ENCODE measurements at places on chromosomes 4 and X.

DNA sequence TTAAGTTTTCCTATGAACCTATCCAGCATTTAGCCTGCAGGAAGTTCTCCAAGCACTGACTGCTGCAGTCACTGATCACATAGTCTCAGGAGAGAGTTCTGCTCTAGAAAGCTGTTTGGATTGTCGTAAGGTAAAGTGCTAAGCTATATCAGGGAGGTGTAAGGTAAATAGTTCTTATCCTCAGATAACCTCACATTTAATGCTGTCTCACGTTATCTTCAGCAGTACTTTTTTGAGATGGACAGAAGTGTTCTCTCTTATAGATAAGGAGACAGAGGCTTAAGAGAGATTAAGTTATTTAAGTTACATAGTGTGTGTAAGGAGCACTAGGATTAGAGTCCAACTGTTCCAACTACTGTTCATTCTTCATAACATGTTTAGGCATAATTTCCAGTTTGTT is 77.9 kb downstream of the STIM2 start:
- no peak for DNase-seq

DNA sequence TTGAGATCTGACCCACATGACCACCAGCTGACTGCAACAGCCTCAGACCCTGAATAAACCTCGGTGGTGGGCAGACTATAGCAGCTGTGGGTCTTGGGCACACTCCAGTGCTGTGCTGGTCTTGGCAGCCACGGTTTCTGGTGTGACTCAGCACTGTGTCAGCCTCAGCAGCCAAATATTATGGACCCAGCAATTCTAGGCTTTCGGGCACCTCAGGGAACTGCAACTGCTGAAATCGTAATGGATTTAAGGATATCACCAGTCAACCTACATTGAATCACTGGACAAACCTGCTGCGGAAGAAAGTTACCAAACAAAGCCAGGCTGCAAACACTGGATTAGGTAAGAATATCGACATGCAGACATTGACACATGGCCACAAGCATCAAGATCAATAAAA is 10.5 kb upstream of the UBE2NL start:
- no peak for DNase-seq

GRCh38 chrX:41518127-41518840 is 71.1 kb downstream of the NYX start:
- no peak for DNase-seq

- DNase-seq = no peak
Measured at GRCh38 chr4:3107271-3107670, 32.8 kb downstream of the HTT start.

GRCh38 chrX:48601741-48602394 is 4.6 kb downstream of the WDR13 start:
- DNase-seq = no peak

- peak; percentile 34 for DNase-seq
Measured at GRCh38 chr4:159946983-159947615, 844.2 kb downstream of the RAPGEF2 start.

DNA sequence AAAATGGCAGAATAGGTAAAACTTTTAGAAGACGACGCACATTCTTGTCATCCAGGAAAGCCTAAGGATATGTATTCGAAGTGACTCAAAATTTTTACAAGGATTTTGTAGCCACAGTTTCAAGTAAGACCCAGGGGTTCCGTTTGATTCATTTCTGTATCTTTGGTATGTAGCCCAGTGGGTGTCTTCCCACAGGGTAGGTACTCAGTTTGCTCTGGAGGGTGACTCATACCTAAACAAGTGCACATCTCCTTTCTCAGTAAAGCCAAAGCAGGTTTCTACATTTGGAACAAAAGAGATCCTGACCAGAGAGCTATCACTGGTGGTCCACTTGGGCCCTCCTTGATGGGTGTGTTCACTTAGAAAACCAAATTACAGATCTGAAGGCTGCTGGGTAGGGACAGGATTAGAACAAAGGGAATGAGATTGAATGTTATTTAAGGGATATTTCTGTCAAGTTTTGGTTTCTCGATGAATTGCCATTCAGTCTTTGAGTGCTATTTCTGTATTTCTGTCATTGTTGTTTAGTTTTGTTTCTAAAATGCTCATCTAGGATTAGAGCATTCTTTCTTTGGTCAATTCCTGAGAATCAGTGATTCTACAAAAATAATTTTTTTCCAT is 56.1 kb downstream of the PLS3 start:
- peak; percentile 31 for DNase-seq

GRCh38 chr4:142473960-142474338 is 372.2 kb downstream of the INPP4B start:
- no peak for DNase-seq

- DNase-seq = no peak
Measured at GRCh38 chr4:25916870-25917269, 2.9 kb downstream of the SMIM20 start.

- DNase-seq = no peak
Measured at GRCh38 chr4:121191361-121191760, 27.2 kb upstream of the TNIP3 start.

DNA sequence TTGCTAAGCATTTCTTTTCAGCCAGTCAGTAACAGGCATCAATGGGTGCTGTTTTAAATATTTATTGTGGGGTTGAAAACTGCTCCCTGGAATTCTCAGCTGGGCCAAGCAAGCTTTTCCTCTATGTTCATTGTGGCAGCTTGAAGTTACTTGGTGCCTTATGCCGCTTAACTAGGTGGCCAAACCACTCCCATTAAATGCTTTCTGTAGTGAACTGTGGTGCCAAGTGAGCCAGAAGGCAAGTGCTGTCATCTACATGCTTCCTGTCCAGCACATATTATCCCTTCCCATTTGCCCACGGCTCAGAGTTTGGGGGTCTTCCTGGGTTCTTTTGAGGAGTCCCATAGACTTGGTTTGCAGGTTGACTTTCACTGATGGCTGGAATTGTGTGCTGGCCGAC is 64.8 kb downstream of the TAB3 start:
- no peak for DNase-seq

- DNase-seq = no peak
Measured at GRCh38 chr4:139470295-139470694, 16.4 kb downstream of the RAB33B start.

DNA sequence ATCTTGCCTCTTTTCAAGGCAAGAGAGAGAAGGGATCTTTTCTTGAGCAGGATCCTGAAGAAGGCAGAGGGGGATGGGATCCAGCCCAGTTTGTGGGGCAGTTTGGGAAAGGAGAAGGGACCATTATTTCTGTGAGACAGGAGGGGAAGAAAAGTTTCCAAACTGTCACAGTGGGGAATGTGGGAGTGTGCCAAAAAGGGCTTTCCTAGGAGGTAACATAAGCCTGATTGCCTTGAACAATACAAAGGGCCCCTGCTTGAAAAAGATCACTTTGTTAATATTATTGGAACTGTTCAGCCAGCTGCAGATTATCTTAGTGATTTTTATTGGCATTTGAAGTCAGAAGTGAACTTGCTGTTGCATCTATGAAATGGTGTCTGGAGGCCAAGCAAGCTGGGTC is 55.2 kb downstream of the MTM1 start:
- DNase-seq = no peak

DNA sequence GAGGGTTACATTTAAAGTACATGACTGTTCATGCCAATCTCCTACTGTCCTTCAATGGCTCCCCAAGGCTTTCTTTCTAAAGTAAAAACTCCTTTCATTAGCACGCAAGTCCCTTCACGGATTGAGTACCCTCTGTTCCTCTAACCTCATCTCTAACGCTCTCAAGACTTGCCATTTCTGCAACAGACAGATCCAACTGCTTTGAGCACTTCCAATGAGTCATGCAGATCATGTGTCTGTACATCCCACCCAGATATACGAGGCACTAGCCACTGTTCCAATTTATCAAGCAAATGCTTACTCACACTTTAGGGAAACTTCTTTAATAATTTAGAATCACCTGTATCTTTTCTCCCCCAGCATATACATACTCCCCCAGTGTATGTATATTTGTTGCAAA is 332.5 kb upstream of the ZFP42 start:
- DNase-seq = no peak

- no peak for DNase-seq
Measured at GRCh38 chrX:47214435-47215077, 3.9 kb upstream of the CDK16 start.

GRCh38 chr4:61298178-61298740 is 98.1 kb downstream of the ADGRL3 start:
- no peak for DNase-seq

- peak; percentile 77 for DNase-seq
Measured at GRCh38 chr4:145285928-145286327, 105.5 kb upstream of the OTUD4 start.

DNA sequence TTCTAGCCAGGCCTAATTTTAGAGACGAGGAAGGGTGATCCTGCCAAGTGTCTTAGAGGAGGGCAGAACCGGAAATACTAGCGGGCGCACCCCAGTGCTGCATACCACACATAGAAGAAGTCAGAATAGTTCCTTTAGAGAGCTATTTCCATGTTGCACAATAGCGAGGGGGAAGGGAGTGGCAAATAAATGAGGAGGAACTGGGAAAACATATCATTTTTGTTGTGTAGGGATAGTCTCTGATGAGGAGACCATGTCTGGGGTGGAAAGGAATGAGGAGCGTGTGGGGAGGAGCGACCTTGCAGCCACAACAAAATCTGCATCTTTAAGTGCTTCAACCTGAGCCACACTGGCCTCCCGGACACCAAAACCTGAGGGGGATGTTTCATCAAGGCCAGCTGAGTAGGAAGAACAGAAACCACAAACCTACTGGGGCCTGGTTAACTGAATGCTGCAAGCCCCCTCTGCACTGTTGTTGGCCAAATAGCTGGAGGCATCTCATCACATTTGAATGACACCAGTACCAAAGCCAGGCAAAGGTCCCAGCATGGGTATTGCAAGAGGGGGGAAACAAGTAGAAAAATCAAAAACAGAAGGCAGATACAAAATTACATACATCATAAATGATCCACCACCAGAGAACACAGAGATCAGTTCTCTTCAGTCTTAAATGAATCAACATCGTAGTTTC is 26.7 kb upstream of the C1QTNF7 start:
- DNase-seq = no peak

DNA sequence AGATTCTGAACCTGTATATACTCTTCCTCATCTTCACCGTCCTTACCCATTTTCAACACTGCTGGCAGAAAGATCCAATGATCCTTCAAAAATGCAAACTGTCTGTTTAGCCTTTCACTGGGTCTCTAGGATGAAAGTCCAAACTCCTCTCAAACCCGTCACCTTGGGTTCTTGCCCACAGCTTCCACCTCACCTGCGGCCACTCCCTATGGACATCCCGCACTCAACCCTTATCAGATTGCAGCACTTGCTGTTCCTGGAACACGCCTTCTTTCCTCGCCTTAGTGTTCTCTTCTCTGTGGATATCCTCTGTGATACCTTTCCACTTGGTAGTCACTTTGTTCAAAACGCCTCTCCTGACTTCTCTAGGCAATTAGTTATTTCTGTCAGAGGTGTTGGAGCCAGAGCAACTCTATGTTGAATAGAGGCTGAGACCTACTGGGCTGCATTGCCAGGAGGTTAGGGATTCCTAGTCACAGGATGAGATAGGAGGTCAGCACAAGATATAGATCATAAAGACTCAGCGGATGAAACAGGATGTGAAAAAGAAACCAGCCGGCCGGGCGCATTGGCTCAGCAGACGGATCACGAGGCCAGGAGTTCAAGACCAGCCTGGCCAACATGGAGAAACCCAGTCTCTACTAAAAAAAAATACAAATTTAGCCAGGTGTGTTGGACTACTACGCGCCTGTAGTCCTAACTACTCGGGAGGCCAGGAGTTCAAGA is 4.2 kb upstream of the NOCT start:
- no peak for DNase-seq

- DNase-seq = peak; percentile 31
Measured at GRCh38 chrX:106935175-106935574, 15.0 kb downstream of the CLDN2 start.

DNA sequence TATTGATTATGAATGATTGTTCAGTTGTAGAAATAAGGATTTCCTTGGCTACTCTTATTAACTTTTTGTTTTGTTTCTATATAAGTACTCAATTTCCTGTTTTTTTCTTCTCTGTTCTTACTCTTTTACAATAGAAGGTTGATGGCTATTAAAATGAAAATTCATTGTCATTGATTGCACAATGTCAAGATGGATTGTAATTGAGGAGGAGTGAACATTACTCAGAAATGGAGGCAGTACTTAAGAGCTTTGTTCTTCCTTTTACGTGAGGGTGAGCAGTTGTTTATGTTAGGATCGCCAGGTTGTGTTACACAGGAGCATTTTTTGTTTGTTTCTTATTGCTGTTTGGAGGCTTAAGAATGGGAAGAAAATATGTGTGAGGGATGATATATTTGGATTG is 2062.4 kb downstream of the ARAP2 start:
- no peak for DNase-seq

GRCh38 chr4:26412381-26413372 is 77.6 kb downstream of the CCKAR start:
- no peak for DNase-seq

GRCh38 chr4:42268824-42269223 is 116.4 kb upstream of the BEND4 start:
- DNase-seq = no peak

DNA sequence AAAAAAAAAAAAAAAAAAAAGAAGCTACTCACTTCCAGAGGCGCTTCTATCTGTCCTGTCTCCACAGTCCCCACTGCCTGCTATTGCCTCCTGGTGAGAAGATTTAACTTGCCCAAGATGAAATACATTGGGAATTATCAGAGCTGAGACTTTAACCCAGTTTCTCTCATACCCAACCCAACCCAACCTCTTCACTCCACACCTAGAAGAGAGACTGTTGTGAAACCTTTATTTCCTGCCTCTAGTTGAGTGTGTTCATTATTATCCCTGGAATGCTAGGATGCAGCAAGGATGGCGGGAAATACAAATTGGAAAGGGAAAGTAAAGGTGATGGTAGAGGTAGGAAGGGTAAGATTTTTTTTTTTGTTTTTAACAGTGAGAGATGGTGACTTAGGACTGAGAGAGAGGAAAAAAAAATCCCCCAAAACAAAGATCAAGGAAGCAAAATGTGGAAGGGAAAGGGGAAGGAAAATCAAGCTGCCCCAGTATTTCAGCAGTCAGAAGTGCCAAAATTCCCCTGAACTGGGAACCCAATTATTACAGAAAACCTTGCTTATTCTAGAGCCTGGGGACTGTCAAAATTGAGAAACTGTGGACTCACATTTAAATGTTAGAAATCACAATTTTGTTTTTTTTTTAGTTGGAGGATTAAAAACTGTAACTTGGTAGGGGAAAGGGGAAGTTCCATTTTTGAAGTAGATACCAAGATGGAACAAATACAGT is 253.0 kb downstream of the PTTG2 start:
- no peak for DNase-seq

GRCh38 chr4:14069886-14070285 is 442.4 kb upstream of the BOD1L1 start:
- DNase-seq = no peak

GRCh38 chr4:83297548-83298260 is 13.1 kb upstream of the COQ2 start:
- no peak for DNase-seq

GRCh38 chr4:139188648-139189416 is 11.8 kb upstream of the ELF2 start:
- no peak for DNase-seq

DNA sequence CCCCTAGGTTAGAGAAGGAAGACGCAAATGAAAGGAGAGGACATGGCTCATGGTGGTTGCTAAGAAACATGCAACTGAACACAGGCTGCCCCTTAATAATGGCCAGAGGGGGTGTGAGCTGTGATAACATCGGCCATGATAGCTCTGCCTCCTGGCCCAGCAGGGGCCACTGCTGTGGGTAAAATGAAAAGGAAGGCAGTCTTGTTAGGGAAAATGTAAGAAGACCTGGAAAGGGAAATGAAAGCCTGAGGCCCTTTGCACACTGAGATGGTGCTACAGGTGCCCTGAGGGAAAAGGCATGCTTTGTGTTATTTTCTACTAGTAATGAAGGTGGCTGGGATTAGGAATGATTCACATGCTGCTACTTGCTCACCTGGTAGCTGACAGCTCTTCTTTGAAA is 123.6 kb upstream of the MID1 start:
- no peak for DNase-seq
